Bronchial smooth muscle cell (primary cell): ENCODE measurements at places on chromosomes 7 and 10. TPM values are rescaled to one million over a fixed set of nuclear protein-coding genes. Genes with fewer than 3 reads are reported as not detected.

The TMEM243 gene
- total RNA-seq, result 33.1 and 33.8 TPM in 2 replicates

The ABCB1 gene
- total RNA-seq, result 3.8 and 24.0 TPM in 2 replicates

The NEUROG3 gene
- total RNA-seq, result not detected in 2 replicates

The ADCY1 gene
- 0.47 and 3.2 TPM in 2 replicates for total RNA-seq

The DNAJC9 gene
- 13.9 and 15.6 TPM in 2 replicates for total RNA-seq

The CPEB3 gene
- total RNA-seq, result 0.32 and 0.43 TPM in 2 replicates

The GPR26 gene
- total RNA-seq, result not detected in 2 replicates

The CLDN4 gene
- total RNA-seq, result 0.32 and 0.43 TPM in 2 replicates

The HOXA4 gene
- 0.34 and 0.47 TPM in 2 replicates for total RNA-seq

The TMUB1 gene
- 11.6 and 15.6 TPM in 2 replicates for total RNA-seq

The LIPF gene
- total RNA-seq, result not detected in 2 replicates

The TMEM236 gene
- under 0.01 TPM in 1 of 2 replicates, not detected in the other for total RNA-seq

The KEL gene
- not detected in 2 replicates for total RNA-seq

The DUS4L gene
- 3.7 and 4.9 TPM in 2 replicates for total RNA-seq

The FXYD4 gene
- not detected in 2 replicates for total RNA-seq

The ATOH7 gene
- total RNA-seq, result not detected in 2 replicates

The PHKG1 gene
- 0.47 and 1.0 TPM in 2 replicates for total RNA-seq

The BMI1 gene
- 31.8 and 55.7 TPM in 2 replicates for total RNA-seq

The DRGX gene
- not detected in 2 replicates for total RNA-seq

The HOXA3 gene
- 1.3 and 2.4 TPM in 2 replicates for total RNA-seq

The SPDYE5 gene
- total RNA-seq, result not detected in 2 replicates

The PLXDC2 gene
- 3.8 and 9.5 TPM in 2 replicates for total RNA-seq

The SORBS1 gene
- total RNA-seq, result 0.09 and 0.16 TPM in 2 replicates

The ZNF239 gene
- total RNA-seq, result 4.3 and 5.8 TPM in 2 replicates

The FKBP9 gene
- 428 and 556 TPM in 2 replicates for total RNA-seq
